Kidney glomerular epithelial cell (primary cell): ENCODE measurements at places on chromosomes 2 and 18.

- DNase-seq: no peak
Measured at GRCh38 chr2:112787729-112788393, 3.6 kb upstream of the IL1A start.

- DNase-seq: no peak
Measured at GRCh38 chr2:62102402-62102920, 93.5 kb upstream of the B3GNT2 start.

DNA sequence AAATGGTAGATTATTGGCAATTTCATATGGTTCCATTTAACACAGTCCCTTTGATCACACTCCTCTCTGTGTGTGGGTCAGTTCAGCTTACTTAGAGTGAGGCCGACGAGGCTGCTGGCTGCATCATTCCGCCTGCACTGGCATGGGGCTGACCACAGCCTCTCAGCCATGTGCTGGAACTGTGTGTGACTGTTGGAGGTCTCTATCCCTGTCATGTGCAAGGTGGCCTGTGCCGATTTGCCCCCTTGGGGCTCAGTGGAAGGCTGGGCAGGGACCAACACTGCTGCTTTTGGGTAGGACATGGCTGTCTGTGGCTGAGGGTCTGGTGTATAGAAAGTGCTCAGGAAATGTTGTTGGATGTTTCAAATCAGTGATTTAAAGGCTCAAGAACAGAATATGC is 454.0 kb upstream of the HS6ST1 start:
- DNase-seq: no peak

DNA sequence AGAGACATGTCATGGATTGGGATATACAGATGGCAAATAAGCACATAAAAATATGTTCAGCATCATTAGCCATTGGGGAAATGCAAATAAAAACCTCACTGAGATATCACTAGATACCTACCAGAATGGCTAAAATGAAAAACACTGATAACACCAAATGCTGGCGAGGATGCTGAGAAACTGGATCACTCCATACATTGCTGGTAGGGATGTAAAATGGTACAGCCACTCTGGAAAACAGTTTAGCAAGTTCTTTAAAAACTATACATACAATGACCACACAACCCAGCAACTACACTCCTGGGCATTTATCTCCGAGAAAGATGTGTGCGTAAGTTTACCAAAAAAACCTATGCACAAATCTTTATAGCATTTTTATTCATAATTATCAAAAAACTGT is 13.9 kb downstream of the PIAS2 start:
- DNase-seq: no peak

GRCh38 chr18:10458691-10459090 is 4.3 kb downstream of the APCDD1 start:
- no peak for DNase-seq

DNA sequence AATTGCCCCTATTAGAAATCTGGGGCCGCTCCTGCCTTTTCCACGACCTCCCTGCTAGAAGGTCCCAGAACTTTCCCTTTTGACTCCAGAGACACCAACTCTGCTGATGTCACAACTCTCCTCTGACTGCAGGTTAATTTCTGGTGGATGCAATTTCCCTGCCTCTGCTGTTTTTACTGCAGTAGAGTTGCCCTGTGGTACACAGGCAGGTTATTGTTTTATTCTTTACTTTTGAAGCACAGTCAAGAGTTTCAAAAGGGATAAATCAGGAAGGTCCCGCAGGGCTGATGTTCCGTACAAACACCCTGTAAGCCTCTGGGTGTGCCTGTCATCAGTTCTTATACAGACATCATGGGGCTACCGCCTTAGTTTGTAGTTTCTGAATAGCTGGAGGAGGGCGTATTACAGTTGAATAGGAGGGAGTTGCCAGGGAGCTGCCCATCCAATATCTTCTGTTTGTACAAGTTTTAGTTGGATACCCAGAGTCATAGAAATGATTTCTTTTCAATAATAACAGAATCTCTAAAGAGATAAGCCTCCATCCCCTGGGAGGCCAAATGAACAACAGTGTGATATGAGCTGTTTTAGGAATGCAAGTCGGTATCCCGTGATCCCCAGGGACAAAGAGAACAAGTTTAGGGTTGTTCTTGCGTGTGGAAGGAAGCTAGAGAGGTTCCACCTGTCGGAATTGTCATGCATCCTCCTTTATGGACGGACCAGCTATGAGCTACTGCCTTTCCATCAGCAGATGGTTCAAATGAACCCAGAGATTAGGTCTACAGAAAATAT is 108.4 kb upstream of the COPS8 start:
- no peak for DNase-seq

DNA sequence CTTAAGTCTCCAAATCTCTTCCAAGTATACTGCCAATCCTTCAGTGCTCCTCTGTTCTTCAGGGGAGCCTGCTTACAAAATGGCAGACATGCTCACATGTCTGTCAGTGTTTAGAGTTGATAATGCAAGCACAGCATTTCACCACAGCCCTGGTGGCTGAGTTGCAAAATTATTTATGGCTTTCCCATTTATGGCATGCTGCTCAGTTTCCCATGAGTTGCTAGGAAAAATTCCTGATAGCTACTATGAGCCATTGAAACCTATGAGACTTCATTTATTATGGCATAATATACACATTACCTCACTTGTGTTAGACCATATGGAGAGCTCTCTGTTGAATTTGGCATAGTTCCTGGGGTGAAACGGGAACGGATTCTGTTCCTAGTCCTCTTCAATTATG is 448.7 kb upstream of the TCF4 start:
- DNase-seq: no peak

DNA sequence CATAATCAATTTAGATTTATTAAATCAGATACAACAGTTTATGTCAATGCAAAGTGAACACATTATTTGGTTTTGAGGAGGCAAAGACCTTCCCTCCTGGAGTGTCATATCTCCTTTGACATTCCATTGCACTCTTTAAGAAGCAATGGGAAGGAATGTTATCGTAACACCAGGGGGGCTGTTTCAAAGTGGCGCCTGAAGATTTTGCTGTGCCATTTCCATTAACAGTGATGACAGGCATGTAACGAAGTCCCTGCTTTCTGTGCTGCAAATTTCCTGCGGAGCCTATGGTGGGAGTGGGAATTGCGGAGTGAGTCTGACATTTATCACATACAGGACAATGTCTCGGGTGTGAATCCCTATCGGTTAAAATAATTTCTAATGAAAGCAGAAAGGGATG is 499.6 kb upstream of the RAB6C start:
- DNase-seq: no peak

DNA sequence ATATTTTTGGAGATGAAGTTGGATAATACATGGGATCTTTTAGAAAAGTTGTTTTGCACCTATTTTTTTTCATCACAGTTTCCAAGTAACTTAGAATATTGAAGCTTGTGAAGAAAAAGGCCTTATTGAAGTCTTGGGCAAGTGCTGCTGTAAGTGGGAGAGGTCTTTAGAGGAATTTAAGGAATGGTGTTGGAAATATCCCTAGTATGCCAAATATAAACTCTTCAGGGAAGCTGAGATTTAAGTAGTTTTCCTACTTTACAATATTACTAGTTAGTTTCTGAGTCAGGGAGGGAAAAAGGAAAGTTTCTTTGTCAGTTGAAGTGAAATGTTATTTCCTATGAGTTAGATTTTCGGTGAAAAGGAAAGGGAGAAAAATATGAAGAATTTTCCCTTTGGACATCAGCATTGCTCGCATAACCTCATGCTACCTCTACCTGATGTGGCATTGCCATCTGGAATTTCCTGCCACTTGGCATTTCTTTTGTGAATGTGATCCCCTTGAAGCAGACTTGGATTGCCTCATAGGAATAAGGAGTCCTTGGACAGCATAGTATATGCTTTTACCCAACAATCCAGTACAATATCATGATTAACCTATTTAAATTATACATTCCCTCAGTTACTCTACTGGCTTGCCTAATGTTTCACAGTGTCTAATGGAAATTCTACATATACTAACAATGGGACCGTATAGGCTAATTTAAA is 12.1 kb downstream of the PLEKHH2 start:
- DNase-seq: peak; percentile 22

DNA sequence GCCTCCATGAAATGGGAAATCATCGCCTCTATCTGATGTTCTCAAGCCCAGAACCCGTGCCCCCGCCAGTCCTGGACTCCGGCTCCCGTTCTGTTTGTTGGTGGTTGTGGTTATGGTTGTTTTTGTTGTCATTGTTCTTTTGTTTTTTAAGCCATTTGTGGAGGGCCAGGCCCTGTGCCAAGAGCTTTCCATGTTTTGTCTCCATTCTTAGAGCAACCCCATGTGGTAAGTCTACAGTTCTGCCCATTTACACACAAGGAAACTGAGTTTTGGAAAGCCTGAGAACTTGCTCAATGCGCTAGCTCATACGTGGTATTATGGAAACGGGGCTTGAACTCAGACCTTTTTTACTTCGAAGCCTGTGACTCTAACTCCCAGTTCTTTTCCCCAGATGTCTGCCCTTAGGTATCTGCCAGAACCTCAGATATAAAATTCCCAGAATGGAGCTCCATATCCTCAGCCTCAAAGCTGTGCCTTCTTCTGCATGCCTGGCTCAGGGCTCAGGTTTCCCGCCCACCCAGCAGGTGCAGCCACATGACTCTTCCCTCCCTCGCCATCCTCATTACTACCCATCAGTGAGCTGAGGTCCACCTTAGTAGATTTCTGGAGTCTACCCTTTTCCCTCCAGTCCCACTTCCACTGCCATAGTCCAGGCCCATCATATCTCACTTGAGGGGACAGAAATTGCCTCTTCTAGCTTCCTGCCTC is 194.1 kb downstream of the KLHL29 start:
- DNase-seq: no peak

DNA sequence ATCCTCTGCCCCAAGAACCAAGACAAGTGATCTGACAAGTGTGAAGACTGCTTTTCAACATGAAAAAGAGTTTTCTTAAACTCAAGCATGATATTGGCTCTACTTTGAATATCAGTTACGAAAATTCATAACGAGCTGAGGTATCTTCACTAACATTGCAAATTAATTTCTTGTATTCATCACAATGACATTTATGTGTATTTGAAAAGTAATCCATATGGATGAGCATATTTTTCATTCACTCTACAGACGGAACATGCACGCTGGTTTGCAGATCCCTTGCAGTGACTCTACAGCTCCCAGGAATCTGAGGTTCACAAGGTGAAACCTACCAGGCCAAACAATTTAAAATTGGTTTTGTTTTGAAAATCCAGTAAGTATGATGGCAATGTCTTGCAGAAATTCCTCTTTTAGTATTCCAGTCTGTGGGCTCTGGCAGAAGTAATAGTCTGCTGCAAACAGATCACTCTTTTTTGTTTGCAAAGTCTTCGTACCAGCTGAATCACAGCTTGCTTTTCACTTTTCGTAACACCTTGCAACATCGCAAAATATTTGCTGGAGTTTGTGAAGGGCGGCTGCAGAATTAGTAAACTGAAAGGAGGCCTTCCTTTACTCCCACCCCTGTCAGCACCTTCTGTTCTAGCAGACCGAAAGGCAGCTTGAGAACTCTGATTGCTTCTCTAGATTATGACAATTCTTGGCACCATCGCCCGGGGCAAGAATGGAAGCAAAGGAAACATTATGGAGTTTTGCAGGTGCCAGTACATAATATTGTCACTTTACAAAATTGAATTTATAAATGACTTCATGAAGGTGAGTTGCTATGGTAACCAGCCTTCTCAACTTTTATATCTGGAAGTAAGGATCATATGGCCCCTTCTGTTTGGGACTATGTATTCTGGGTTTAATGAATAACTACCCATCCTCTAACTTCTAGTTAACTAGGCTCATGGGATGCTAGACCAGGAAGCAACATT is 168.7 kb downstream of the TMEM247 start:
- DNase-seq: no peak

DNA sequence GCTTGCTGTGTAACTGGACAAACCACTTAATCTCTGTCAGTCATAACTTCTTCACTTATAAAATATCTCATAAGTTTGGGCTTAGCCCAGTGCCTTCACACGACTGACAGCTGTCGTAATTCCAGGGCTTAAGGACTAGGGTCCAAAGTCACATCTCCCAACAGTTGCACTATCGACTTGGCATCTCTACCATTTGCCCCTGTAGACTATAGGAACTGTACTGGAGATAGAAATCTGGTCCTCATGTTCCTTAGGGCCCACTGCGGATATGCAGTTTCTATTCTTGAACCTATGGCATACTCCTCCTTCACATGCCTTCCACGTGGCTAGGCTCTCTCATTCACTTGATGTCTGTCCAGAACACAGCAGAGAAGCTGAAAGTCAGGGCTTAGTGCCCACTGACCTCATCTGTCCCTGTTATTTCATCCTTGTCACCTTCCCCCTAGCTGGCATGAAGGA is 2.7 kb downstream of the ABHD1 start:
- DNase-seq: no peak

DNA sequence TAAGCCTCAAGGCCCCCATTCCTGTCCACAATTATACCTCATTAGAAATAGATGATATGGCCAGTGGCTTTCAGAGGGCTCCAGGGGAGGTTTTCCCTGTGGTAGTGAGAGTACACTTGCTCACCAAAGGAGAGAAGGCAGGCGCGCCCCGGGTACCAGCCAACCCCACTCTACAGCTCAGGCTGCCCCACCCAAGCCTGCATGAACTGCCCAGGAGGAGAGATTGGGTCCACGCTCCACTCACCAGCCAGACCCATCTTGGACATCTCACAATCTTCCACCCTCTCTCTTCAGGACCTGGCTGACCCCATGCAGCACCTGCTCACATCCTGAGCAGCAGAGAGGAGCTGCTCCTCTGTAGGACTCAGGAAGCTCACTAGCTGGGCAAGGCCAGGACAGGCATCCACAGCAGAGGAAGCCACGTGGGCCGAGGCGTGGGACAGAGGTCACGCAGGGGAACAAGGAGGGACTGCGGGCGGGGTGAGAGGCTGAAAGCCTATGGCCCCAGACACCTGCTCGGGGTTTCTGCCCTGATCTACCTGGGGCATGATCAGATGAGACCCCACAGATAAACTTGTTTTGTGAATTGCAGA is 53.9 kb upstream of the GLI2 start:
- DNase-seq: no peak

GRCh38 chr2:206823178-206823577 is 57.8 kb downstream of the FASTKD2 start:
- DNase-seq: no peak

DNA sequence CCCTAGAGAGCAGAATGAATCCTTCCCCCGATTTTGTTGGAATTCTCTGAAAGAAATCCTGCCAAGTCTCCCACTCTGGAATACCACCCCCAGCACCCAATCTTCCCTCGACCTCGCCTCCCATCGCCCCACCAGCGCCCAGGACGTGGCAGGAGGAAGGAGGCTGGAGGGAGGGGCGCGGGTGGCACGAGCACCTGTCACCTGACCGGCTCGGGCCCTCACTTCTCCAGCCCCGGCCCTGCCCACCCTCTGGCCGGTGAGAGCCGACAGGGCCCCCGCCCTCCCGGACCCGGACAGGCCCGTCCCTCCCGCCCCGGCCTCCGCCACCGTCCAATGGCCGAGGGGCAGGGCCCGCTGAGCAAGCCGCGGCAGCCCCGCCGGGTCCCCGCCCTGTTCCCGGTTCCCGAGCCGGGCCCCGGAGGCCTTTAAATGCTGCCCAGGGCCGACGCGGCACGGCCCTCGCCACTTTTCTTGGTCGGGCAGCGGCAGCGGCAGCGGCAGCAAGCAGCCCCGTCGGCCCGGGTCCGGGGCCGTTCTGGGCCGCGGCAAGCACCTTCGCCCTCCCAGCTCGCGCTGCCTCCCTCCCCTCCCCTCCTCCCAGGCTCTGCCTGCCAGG is at the start of gene LGALSL:
LGALSL (plus strand) TSS at position 393 of the 616 bp plus-strand sequence. CDS start 384 bp downstream, outside the sequence.
- peak; percentile 57 for DNase-seq

- DNase-seq: peak; percentile 94
Measured at GRCh38 chr2:127508631-127509034, 17.7 kb downstream of the IWS1 start.

- DNase-seq: no peak
Measured at GRCh38 chr18:58669731-58670378, 1.4 kb upstream of the MALT1 start.

GRCh38 chr18:50726960-50727589 is 92.7 kb downstream of the MRO start:
- no peak for DNase-seq
